ENCODE measurements at places on chromosomes 6 and 20.

DNA sequence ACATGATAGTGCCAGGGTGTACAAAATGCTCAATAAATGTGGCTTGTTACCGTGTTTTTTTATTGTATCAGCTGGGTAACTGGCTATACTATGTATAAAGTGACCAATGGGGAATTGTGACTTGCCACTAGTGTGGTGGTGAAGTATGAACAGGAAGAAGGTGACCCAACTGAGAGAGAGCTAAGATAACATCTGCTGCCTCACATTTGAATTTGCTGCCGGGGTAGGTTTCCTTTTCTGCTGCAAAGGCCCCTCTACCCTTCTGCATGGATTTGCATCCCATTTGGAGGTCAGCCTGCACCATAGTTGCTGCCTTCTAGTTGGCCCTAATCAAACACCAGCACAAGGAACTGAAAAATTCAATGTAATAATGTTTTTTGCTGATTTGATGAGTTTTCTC, 24.1 kb downstream of the IL17A start:
- no peak for DNase-seq

- DNase-seq = peak; percentile 33
Observed at GRCh38 chr20:10225439-10226060, 6.9 kb downstream of the SNAP25 start.

DNA sequence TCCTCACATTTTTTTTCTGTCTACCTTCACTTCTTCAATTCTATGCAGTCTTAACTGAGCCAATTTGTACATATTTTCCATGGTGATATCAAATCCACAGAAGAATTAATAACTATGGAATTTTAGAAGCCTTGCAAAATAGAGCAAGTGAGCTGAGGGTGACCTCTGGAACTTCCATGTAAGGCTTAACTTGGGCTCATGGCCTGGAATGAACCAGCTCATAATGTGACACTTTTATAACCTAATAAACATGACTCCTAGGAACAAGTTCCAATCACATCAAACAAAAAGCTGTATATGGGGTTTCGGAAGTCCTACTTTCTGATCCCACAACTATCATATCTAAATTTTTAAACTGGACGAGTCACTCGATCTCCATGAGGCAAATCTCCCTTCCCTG, 232.4 kb downstream of the FOXA2 start:
- DNase-seq = no peak

DNA sequence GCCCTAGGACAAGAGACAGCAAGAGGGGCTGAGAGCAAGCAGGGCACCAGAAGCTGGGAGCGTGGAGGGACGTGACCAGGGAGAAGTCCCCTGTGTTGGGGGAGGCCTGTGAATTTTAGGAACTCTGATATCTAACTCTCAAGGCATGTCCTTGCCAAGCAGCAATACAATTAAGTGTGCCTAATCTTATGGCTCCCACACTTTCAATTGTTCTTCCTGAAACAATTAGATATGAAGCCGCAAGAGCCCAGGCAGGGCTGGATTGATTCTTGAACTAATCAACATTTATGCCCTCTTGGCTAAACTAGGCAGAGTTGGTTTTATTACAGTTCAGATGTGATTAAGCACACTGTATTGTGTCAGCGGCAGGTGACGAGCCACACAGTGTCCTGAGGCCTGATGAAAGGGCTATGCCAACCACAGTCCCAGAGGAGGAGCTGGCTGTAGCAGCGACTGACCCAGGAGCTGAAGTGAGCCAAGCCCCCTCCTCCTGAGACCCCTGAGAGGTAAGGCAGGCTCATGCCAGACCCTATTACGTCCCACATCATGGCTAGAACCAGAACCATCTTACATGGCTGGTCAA, 4.2 kb upstream of the MAVS start:
- no peak for DNase-seq

Measured in NCI-H1694 treated with DMSO at 0.1 percent for 48 hours (cell line).